AG04449 (cell line): ENCODE measurements at places on chromosomes 13 and 19.

DNA sequence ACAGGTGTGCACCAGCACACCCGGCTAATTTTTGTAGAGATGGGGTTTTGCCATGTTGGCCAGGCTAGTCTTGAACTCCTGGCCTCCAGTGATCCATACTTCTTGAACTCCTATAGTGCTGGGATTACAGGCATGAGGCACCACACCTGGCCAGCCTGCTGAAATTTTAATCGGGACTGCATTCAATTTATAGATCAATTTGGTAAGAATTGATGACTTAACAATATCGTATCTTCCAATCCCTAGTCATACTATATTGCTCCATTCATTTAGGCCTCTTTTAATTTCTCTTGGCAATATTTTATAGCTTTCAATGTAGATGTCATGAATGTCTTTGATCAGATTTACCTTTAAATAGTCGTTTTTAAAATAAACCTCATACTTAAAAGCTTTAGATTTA is 5.6 kb upstream of the ZNF45 start:
- no peak for DNase-seq

- no peak for DNase-seq
Observed at GRCh38 chr19:1408300-1409203, 1.2 kb downstream of the DAZAP1 start.

DNA sequence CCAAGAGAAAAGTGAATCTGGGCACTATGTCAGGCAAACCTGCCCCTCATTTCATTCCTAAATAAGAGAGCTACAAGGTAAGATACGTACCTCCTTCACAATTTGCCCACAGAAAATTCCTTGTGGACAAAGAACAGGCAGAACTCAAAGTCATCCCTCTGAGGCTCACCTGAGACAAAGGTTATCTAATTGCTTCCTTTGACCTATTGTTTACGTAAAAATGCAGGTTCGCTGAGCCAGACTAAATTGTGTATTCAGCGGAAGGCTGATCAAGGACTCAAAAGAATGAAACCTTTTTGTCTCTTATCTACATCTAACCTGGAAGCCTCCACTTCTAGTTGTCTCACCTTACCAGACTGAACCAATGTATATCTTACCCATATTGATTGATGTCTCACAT is 213.3 kb downstream of the POSTN start:
- DNase-seq: no peak

DNA sequence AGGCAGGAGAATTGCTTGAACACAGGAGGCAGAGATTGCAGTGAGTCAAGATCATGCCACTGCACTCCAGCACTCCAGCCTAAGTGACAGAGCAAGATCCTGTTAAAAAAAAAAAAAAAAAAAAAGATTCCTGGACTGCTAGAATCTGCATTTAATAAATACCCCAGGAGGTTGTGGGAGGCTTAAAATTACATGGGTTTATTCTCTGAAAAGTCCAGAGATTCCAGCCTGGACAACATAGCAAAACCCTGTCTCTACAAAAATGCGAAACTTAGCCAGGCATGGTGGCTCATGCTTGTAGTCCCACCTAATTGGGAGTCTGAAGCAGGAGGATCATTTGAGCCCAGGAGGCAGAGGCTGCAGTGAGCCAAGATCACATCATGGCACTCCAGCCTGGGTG is 9.5 kb upstream of the SLC1A5 start:
- DNase-seq: no peak

DNA sequence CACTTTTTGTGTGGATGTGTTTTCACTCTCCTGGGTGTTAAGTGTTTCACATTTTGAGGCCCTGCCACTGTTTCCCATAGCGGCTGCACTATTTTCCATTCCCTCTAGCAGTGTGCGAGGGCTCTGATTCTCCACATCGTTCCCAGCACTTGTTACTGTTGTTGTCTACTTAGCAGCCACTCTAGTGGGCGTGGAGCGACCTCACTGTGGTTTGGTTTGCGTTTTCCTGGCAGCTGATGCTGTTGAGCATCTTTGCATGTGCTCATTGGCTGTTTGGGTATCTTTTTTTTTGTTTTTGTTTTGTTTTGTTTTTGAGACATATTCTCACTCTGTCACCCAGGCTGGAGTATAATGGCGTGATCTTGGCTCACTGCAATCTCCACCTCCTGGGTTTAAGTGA is 14.4 kb downstream of the NAXD start:
- no peak for DNase-seq

GRCh38 chr13:23518231-23518630 is 52.0 kb upstream of the TNFRSF19 start:
- no peak for DNase-seq

DNA sequence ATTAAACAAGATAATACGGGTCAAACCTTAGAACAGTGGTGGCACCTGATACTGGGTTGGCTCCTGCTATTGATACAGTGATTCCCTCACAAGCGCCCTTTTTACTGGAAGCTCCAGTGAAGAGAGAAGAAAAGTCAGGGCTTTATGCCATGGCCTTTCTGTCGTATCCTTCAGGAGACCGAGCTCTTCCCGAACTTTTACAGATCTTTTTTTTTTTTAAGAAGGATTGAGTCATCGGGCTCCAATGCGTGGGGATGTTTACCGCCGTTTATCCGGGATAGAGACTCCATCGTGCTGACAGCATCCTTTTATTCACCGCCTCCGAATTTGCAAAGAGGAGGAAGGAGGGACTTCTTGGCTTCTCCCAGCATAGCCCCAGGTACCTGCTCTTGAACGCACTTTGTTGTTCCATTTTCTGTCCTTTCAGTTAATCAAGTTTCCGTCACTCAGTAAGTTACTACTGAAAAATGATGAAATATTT is 574 bp downstream of the ZNF227 start:
- no peak for DNase-seq
